NCI-H2171 (cell line): ENCODE measurements at places on chromosomes 3 and 15.
A peak's percentile ranks its signal among the peaks of the same experiment; 100 is the strongest.

DNA sequence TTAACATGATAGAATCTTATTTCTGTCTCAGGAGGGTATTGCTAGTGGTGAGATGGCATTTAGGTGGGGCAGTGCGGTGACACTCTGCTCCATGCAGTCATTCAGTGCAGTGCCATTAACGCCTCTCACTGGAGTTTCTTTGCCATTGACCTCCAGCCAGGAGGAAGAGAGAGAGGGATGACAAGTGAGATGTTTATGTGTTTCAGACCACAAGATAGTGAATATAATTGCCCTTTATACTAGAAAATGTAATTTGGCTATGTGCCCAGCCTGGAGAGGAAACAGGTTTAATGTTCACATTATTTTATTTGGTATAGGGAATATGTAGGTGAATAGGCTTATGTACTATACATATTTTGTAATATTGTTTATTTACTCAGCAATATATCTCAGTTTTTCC lies 84.5 kb downstream of the ZIC1 start:
- no peak for DNase-seq

- no peak for DNase-seq
Observed at GRCh38 chr3:148223266-148223665, 474.4 kb upstream of the AGTR1 start.

- DNase-seq, result no peak
Observed at GRCh38 chr3:99895703-99896441, 78.2 kb downstream of the CMSS1 start.

GRCh38 chr3:26422415-26422814 lies 200.2 kb upstream of the LRRC3B start:
- no peak for DNase-seq

GRCh38 chr3:48416546-48416945 lies 13.3 kb downstream of the PLXNB1 start:
- DNase-seq, result no peak

GRCh38 chr3:158846803-158847451 lies 45.1 kb downstream of the MFSD1 start:
- no peak for DNase-seq

DNA sequence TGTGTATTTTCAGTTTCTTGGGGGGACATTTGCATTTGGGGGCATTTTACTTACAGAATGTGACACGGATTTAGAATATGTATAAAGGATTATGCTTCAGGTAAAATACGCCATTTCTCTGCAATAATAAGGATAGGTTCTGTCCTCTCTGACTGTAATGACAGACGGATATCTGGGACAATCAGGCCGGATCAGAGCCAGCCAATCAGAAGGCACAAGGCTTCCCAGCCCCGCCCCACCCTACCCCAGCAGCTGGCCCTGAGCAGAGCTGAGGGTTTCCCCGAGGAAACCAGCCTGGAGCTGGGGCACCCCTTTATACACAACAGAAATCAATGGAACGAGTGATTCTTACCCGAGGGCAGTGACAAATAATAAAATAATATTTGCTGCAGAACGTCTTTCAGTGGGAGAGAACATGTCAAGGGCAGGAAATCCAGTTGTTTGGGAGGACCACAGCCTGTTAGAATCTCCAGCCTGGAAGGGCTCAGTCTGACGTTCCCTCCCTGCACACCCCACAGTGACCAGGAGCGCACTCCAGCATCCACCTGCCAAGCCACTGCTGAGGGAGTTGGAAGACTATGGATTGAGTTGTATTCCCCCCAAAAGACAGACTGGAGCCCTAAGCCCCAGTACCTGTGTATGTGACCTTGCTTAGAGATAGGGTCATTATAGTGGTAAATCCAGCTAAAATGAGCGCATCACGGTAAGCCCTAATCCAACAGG lies 30.3 kb upstream of the SEC13 start:
- DNase-seq, result no peak

DNA sequence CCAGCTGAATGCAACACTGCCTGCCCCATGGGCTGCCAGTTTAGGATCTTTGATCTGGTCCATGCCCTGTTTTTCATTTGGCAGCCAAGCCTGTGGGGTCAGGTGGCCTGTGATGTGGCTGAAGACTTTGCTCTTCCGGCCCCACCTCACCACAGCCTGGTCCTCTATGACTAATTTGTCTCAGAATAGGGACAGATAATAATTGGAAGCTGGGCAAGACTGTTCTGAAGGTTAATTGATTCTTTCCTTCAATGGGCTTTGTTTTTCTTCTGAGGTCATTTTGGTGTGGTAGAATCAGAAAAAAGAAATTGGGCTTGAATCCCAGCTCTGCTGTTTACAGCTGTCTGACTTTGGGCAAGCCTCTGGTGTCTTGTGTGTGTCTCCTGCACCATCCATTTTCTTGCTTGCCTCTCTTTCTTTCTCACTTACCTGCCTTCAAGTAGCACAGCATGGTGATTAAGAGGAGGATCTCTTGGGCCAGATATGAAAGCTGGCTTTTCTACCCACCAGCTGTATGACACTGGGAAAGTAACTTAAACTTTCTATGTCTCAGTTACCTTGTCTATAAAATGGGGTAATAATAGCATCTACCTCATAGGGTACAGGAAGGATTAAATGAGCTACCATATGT lies 24.2 kb downstream of the ABHD2 start:
- no peak for DNase-seq

- no peak for DNase-seq
Observed at GRCh38 chr15:63601026-63601703, 4.0 kb downstream of the FBXL22 start.

DNA sequence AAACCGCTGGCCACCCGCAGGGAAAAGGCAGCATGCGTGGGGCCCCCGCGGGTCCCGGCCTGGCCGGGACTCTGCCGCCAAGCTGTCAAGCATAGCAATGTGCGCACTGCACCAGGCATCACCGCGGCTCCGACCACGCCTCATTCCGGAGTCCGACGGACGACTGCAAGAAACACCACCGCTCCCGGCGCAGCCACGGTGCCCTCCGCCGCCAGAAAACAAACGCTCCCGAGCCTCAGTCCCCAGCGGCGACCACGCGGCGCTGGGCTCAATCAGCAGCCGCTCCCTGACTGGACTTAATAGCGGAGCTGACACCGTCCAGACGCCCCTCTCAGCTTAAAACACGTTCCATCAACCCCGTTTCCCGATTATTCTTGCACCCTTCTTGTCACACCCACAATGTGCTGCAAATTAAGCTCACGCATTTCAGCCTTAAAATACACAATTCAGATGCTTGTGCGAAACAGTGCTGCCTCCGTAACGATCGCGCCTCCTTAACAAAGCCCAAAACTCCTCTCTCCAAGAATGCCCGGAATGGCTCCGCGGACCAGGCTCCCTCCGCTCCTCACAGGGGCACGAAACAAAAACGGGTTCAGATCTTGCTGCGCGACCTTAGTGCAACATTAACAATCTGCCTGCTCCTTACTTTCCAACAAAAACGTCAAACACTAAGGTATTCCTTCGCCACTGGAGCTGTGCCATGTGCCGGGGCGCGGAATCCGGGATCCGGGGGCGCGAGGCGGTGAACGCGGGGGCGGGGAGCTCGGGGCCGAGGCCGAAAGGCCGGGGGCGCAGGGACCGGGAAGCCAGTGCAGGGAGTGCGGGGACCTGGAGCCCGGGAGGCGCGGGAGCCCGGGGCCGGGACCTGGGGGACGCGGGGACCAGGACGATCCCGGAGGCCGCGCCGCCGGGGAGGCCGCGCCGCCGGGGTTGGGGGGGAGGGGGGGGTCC lies 655 bp downstream of the CYFIP1 start:
- DNase-seq, result peak; percentile 8

DNA sequence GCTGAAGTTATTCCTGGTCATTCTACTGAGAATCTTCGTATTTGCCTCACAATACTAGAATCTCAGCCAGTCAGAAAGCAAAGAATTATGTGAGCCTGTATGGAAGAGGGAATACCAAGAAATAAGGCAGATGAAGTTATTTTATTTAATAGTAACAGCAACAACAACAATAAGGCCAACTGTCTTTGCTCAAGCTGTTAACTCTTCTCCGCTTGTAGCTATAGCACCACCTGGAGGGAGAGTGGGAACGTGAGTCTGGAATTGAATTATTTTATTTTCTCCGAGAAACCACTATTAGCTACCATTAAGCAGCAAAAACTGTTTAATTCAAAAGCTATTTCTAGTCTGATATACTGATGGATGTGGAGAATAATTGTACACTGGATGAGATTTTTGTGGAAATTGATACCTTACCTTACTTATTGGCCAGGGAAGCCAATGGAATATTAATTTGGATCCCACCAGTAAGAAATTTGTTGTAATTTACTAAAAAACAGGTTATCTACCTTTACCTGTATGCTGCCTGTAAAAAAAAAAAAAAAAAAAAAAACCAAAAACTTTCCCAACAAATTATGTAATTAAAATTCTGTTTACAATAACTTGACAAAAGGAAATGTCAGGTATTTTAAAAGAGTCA lies 50.1 kb downstream of the CALML4 start:
- DNase-seq, result peak; percentile 20

DNA sequence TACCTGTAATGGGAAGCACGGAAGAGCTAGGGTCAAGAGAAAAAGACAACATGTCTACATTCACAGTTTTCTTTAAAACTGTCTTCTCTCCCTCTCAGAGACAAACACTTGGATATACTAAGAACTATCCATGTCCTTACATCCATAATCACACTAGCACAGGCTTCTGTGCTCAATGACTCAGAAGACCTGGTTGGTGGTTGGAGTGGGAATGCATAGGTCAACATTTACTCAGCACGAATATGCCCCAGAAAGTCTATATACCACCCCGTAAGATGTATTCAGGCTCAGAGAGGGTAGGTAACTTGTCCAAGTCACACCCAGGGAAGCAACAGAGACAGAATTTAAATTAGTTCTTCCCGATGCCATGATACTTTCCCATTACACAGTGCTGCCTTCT lies 891.1 kb downstream of the TUSC7 start:
- no peak for DNase-seq

- DNase-seq, result peak; percentile 25
Observed at GRCh38 chr15:69755551-69756310, 303.1 kb downstream of the RPLP1 start.

DNA sequence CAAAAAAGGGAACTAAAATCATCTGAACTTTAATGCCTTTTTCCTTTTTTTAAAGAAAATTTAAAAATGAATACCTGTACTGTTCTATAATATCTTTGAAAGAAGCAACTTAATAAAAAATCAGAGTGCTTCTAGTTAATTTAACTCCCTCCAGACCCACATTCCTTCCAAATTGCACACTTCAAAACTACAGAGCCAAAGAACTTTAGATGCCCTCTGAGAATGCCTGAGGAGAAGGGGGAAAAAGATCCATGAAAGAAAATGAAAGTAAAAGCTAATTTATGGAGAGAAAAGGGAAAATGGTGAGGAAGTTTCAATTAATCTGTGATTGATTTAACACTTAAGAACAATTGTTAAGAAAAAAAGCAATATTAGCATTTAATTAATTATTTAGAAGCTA lies 1141.6 kb downstream of the IGSF11 start:
- no peak for DNase-seq

- DNase-seq, result no peak
Observed at GRCh38 chr15:43748376-43748775, 2.1 kb downstream of the PDIA3 start.

DNA sequence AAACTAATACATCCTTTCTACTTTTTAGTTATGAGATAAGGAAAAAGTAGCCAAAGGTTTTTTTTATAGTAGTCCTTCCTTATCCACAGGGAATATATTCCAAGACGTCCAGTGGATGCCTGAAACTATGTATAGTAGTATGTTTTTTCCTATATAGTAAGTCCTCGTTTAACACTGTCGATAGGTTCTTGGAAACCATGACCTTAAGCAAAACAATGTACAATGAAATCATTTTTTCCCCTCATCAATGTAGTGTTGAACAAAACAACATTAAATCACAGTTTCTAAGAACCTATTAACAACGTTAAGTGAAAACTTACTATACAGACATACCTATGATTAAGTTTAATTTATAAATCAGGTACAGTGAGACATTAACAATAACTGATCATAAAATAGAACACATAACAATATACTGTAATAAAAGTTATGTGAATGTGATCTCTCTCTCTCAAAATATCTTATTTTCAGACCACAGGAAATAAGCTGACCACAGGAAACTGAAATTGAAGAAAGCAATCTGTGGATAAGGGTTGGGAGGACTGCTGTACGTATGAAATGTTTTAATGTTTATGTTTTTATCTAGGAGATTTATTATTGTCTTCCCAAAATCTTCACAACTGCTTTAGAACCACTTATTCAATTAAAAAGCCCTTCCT lies 20.6 kb downstream of the COPS2 start:
- DNase-seq, result no peak

GRCh38 chr3:181484026-181484425 lies 227.7 kb upstream of the SOX2 start:
- no peak for DNase-seq

DNA sequence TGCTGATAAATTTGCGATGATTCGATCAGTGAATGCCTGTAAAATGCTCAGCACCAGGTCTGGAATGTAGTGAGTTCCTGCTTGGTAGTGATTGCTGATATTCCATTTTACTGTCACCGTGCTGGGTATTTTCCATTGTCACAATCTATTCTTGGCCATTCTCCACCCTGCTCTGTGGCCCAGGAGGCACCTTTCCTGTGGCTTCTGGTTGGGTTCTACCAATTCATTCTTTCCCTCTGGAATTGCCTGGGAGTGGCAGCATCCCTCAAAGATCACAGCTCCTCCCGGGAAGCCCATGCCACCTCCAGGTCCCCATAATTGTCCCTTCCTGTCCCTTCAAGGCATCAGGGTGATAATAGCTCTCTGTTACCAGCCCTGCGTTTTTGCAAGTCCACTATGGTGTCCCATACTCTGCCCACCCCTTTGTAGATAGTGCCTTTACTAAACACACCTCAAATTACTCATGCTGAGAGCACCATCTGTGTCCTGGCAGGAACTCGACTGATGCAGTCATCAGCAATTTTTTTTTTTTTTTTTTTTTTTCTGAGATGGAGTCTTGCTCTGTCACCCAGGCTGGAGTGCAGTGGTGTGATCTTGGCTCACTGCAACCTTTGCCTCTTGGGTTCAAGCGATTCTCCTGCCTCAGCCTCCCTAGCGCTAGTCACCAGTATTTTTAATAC lies 177.8 kb upstream of the PROK2 start:
- DNase-seq, result no peak

DNA sequence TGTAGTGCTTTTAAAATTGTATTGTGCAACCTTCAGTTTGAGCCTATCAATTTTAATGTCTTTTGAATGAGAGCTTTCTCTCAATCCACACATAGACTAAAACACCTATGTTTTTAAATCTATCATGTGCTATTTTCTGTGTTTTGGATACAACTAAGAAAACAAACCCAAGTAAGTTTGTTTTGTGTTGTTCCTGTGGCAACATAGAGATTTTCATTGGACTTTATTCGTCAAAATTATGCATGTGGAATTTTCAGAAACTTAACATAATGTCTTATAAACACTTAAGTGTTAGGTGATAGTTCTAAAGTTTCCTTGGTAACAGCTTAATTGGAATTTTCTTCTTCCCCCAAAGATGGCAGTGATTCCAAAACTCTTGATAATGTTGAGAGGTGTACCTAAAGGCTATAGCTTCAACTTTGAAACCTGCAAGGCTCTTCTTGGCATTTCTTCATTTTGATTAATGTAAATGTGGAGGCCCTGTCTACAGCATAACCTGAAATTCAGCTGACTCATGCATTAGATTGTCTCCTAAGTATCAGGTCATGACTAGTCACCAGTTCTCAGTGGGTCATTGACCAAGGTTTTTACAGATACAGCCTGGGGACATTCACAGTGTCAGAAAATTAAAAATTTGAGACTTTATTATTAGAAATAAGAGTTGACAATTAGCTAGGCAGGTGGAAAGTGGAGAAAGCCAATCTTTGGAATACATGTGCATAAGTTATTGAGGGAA lies 44.4 kb downstream of the COL6A5 start:
- DNase-seq, result no peak
